Activated T-helper 2 cell treated with anti-CD3 and anti-CD28 coated beads, Interferon-gamma antibody, Interleukin-2, Interleukin-4, amounts not matched to agents 10 μg/mL and 5 μg/mL and 100 μg/mL, durations not matched to agents 14 hours and 24 hours and 36 hours (primary cell): ENCODE measurements at places on chromosomes 7 and 10.
A peak's percentile ranks its signal among the peaks of the same experiment; 100 is the strongest.

DNA sequence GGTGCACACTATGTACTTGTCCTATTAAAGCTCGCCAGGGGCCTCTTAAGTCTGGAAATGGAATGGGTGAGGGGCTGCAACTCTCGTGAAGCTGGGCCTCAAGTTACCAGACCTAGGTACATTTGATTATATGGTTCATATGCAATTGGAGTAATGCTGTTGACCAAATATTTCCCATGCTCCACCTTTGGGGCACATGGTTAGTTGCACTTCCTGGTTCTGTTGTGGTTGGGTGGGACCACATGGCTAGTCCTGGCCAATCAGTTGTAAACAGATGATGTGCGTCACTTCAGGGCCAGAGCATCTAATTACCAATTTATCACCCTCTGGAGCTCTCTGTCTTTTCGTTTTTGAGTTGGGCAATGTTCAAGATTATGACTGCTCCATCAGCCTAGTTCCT is 39.5 kb upstream of the OPN4 start:
- no peak overlapping the region for H3K27ac ChIP-seq
- peaks cover 4% of the 10 kb centered on the region for H3K27me3 ChIP-seq
- H3K36me3 ChIP-seq: no peaks in the 10 kb centered on the region
- DNase-seq: no peak

DNA sequence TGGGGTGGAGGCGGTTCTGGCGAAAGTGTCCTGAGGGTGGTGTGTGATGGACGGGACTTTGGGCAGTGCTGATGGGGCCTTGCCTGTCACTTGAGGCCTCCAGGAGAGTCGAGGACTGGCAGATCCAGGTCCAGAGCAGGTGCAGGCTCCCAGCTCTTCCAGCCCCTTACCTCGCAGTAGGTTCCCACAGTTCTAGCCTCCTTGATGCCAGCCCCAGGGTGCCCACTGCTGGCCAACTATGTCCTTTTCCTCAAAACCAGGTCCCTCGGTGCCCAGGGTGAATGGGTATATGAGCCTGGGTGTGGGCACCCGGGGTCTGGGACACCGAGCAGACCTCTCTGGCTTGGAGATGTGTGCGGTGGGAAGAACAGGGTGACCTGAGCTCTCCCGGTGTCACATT is 8.3 kb downstream of the FAM20C start:
- H3K27me3 ChIP-seq: peaks cover 3% of the 10 kb centered on the region
- H3K27ac ChIP-seq: no peak overlapping the region
- H3K36me3 ChIP-seq: no peaks in the 10 kb centered on the region
- no peaks in the 10 kb centered on the region for H3K4me1 ChIP-seq
- no peak for DNase-seq

DNA sequence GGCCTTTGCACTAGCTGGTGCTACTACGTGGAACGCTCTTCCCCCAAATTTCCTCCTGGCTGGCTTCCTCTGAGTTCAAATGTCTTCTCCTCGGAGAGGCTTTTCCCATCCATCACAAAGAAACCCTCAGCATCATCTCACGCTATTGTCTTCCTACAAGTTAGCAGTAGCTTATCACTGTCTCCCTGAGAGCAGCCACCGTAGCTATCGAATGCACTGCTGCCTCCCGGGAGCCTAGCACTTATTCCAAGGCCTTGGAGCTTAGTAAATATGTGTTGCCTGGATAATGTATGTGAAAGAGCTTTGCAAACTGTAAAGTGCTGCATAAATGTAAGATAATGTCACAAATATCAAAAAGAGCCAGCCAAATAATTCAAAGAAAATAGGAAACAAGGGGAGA is 124.4 kb downstream of the KCNMA1 start:
- H3K4me1 ChIP-seq: no peaks in the 10 kb centered on the region
- no peak overlapping the region for H3K27ac ChIP-seq
- H3K27me3 ChIP-seq: no peaks in the 10 kb centered on the region

DNA sequence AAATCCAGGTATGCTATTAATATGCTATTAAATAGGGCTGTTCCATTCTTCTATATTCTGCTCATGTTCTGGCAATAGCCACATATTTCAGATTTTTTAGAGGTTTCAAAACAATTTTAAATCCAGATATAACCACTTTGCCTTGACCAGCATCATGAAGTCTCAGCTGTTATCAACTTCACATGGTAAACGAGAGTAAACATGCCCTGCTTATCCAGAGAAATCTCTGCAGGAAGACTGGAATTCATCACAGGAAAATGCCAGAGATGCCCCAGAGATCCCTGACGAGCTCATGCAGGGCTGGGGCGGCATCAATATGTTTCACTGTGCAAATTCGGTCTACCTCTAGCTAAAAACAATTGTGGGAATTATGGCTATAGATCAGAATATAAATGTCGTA is 126.5 kb downstream of the FANK1 start:
- no peaks in the 10 kb centered on the region for H3K36me3 ChIP-seq
- H3K4me1 ChIP-seq: no peaks in the 10 kb centered on the region
- DNase-seq: no peak

GRCh38 chr7:147605323-147605722 is 985.2 kb upstream of the C7orf33 start:
- H3K4me3 ChIP-seq: no peak overlapping the region
- no peak for DNase-seq
- no peaks in the 10 kb centered on the region for H3K36me3 ChIP-seq
- no peaks in the 10 kb centered on the region for H3K4me1 ChIP-seq
- H3K27ac ChIP-seq: no peak overlapping the region

DNA sequence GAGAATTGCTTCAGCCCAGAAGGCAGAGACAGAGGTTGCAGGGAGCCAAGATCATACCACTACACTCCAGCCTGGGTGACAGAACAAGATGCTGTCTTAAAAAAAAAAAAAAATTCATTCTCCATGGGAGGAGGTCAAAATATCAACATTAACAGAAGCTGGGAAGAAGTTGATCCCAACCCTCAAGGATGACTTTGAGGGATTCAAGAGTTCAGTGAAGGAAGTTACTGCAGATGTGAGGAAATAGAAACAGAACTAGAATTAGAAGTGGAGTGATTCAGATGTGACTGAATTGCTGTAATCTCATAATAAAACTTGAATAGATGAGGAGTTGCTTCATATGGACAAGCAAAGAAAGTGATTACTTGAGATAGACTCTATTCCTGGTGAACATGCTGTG is 19.7 kb upstream of the RPEL1 start:
- no peak for DNase-seq
- H3K4me3 ChIP-seq: no peak overlapping the region
- H3K27me3 ChIP-seq: no peaks in the 10 kb centered on the region
- H3K36me3 ChIP-seq: no peaks in the 10 kb centered on the region
- no peaks in the 10 kb centered on the region for H3K4me1 ChIP-seq

GRCh38 chr7:107353701-107354100 is 116.2 kb upstream of the GPR22 start:
- H3K27me3 ChIP-seq: no peaks in the 10 kb centered on the region
- no peaks in the 10 kb centered on the region for H3K4me1 ChIP-seq
- H3K4me3 ChIP-seq: no peak overlapping the region
- no peak overlapping the region for H3K27ac ChIP-seq
- no peak for DNase-seq

- no peak overlapping the region for H3K4me3 ChIP-seq
- H3K36me3 ChIP-seq: no peaks in the 10 kb centered on the region
- H3K4me1 ChIP-seq: no peaks in the 10 kb centered on the region
- no peak for DNase-seq
- H3K27me3 ChIP-seq: no peaks in the 10 kb centered on the region
These were observed 236.5 kb upstream of the PTN start for GRCh38 chr7:137579913-137580640.

DNA sequence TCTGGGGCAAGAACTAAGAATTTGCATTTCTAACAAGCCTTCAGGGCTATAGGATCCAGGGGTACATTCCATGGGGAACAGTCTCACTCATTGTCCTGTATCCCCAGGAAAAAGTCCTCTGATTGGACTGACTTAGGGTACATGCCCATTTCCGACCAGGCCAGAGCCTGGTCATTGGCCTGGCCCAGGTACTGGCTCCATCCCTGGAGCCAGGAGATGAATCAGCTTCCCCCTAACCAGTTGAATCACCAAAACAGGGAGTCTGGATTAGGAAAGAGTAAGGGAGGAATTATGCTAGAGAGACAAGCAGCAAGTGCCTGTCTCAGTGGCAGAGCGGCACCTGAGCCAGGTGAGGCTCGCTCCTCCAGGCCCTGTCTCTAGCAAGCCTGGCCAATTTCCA is 137.5 kb downstream of the FGFR2 start:
- H3K27me3 ChIP-seq: no peaks in the 10 kb centered on the region
- no peak overlapping the region for H3K4me3 ChIP-seq
- no peak for DNase-seq
- no peaks in the 10 kb centered on the region for H3K4me1 ChIP-seq
- H3K36me3 ChIP-seq: no peaks in the 10 kb centered on the region

GRCh38 chr10:133375357-133376115 is 2.4 kb upstream of the ECHS1 start:
- H3K36me3 ChIP-seq: peaks cover under 1% of the 10 kb centered on the region
- H3K4me3 ChIP-seq: peak overlapping the region; percentile 64
- peaks cover 5% of the 10 kb centered on the region for H3K27me3 ChIP-seq
- DNase-seq: no peak

DNA sequence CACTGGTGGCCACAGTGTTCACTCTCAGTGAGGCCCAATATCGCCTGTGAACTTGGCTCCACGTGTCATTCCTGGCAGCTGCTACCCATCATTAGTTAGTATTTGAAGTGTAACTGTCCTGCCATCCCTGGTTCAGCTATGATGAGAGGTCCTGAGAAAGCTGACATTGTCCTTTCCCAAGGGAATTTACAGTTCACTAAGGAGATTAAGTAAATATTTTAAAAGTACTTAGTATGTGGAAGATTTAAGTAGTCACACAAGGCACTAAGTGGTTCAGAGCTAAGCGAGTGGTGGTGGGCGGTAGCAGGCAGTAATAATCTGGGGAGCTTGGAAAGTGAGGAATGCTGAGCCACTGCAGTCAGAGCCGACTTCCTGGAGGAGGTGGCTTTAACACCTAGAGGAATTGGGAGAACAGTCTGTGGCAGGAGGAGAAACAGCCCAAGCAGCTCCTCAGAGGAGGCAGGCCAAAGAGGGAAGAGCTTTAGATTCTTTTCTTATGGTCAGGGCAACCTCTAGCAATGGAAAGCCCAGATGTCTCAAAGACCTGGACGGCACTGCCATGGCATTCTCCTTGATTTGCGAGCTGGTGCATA is 519.7 kb downstream of the LRMDA start:
- no peak for DNase-seq
- H3K4me3 ChIP-seq: no peak overlapping the region
- H3K27ac ChIP-seq: no peak overlapping the region
- H3K27me3 ChIP-seq: no peaks in the 10 kb centered on the region

DNA sequence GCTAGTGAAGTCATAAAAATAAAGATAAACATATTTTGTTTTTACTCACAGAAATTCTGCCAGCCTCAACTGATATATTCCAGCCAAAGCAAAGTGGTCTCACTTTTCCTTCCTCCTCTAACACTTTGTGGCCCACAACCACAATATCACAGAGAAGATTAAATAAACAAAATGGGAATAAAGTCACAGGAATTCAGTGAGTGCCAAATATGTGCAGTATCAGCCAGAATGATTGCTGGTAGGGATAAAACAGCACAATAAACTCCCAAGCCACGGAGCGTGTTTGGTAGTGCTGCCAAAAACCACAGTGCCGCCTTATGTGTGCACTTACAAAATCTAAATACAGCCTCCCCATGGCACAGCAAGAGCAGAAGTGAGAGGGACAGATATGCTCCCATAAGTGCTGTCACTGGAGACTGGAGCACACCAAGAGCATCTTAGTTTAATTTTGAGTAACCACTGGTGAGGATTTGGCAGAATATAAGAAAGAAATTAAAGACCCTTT is 155.8 kb downstream of the POM121L12 start:
- no peak for DNase-seq
- H3K36me3 ChIP-seq: no peaks in the 10 kb centered on the region
- no peaks in the 10 kb centered on the region for H3K27me3 ChIP-seq
- no peak overlapping the region for H3K27ac ChIP-seq
- no peaks in the 10 kb centered on the region for H3K4me1 ChIP-seq

GRCh38 chr7:45106-46090 is 147.0 kb upstream of the FAM20C start:
- no peaks in the 10 kb centered on the region for H3K4me1 ChIP-seq
- H3K4me3 ChIP-seq: no peak overlapping the region
- no peaks in the 10 kb centered on the region for H3K36me3 ChIP-seq

GRCh38 chr7:37312608-37313007 is 136.1 kb downstream of the ELMO1 start:
- no peaks in the 10 kb centered on the region for H3K27me3 ChIP-seq
- H3K36me3 ChIP-seq: peaks cover 87% of the 10 kb centered on the region
- H3K4me3 ChIP-seq: no peak overlapping the region
- H3K4me1 ChIP-seq: peaks cover 51% of the 10 kb centered on the region

GRCh38 chr7:36262309-36263094 is 109.4 kb downstream of the EEPD1 start:
- H3K4me3 ChIP-seq: no peak overlapping the region
- H3K4me1 ChIP-seq: peaks cover 11% of the 10 kb centered on the region
- DNase-seq: no peak
- no peaks in the 10 kb centered on the region for H3K27me3 ChIP-seq
- H3K36me3 ChIP-seq: no peaks in the 10 kb centered on the region

DNA sequence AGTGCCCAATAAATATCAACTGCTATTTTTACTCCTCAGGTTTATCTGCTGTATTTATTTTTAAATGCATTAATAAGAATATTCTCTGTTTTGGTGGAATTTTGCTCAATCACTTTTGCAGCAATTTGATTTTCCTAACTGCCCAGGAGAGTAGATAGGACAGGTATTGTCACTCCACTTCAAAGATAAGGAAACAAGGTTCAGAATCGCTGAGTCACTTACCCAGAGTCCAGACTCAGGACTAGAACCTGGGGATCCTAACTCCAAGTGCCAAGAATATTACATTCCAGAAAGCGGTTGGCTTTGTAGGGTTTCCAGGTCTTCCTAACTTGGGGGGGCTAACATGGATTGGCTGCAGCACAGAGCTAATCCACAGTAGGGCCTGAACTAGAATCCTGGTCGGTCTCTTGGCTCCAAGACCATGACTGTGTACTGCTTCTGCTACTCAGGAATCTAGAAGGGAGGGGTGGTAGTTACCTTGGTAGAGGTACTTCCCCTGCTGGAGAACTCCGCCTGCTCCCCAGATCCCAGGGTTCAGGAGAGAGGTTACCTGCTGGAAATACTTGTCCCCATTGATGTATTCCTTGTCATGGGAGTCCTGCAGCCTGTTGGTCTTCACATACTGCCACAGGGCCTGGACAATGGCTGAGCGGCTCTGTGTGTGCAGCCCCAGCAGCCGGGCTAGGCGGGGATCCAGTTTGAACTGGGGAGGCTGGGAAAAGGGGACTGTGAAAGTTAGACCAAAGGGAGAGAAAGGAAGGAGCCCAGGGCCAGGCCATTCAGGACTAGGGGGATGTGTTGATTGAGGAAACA is 7.3 kb downstream of the SMARCD3 start:
- no peak for DNase-seq
- no peak overlapping the region for H3K27ac ChIP-seq
- peaks cover 17% of the 10 kb centered on the region for H3K36me3 ChIP-seq
- no peak overlapping the region for H3K4me3 ChIP-seq
- H3K27me3 ChIP-seq: peaks cover 10% of the 10 kb centered on the region

- peaks cover 24% of the 10 kb centered on the region for H3K4me1 ChIP-seq
- H3K4me3 ChIP-seq: peak overlapping the region; percentile 90
- peaks cover 24% of the 10 kb centered on the region for H3K36me3 ChIP-seq
- peak; percentile 33 for DNase-seq
- peak overlapping the region; percentile 76 for H3K27ac ChIP-seq
These were observed 507 bp downstream of the PDZD8 start for GRCh38 chr10:117374506-117375359.
